ENCODE measurements at places on chromosomes 2 and 18. TPM values are rescaled to one million over a fixed set of nuclear protein-coding genes. Genes with fewer than 3 reads are reported as not detected.

- H3K36me3 ChIP-seq, result no peaks in the 10 kb centered on the region
- no peak overlapping the region for H3K4me3 ChIP-seq
- no peak overlapping the region for H3K27ac ChIP-seq
- DNase-seq, result no peak
Observed at GRCh38 chr2:202780514-202781021, 91.0 kb downstream of the ICA1L start.

DNA sequence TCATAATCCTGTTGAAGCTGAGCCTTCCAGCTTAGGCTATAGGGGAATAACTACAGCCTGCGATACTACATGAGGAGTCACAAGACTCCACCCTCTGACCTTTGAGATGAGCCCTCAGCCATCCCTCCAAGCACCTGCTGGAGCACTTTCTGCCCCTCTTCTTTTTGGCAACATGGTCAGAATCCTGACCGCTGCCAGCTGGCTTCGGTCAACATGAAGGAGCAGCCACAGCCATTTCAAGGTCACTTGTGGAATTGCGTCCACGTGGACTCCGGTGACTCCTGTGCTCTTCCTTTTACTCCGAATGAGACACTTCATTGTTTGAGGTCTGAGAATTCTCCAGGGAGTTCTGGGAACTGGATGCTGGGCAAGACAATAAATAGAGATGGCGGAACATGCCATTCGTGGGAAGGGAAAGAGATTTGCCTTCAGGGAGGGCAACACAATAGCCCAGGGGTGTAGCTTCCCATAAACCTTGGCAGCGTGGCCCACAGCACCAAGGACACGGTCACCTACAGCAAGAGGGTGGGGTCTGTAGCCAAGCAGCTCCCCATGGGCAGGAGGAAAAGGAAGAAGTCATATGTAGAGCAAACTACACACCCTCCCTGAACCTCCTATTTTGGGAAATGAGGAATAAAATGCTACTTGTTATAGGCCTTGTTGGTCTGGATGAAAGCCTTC lies 73.3 kb upstream of the PPP1CB start:
- H3K27me3 ChIP-seq, result no peaks in the 10 kb centered on the region
- DNase-seq, result no peak
- no peak overlapping the region for H3K27ac ChIP-seq
- H3K4me3 ChIP-seq, result no peak overlapping the region
- H3K4me1 ChIP-seq, result peaks cover 14% of the 10 kb centered on the region

The BCL11A gene
- total RNA-seq, result 11.6 TPM

The PDE11A gene
- total RNA-seq, result 2.2 TPM

DNA sequence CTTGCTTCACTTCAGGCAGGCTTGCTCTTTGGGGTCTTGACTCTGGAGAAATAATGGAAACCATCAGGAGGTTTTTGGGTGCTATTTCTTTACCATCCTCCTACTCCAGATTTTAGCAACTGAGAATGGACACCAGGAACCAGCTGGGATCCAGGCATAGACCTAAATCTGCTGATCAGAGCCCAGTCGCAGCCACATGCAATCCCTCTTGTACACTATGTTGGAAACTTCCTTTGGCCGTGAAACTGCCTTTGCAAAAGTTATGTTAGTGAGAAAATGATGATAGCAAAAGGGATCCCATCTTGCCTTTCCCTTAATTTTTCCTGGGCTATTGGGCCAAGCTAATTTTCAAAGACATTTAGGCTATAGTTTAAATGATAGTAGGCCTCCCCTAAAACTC lies 158.8 kb upstream of the ARL4C start:
- no peak for DNase-seq
- H3K36me3 ChIP-seq, result no peaks in the 10 kb centered on the region

GRCh38 chr18:43380104-43380672 lies 102.9 kb upstream of the SYT4 start:
- no peaks in the 10 kb centered on the region for H3K27me3 ChIP-seq
- H3K36me3 ChIP-seq, result no peaks in the 10 kb centered on the region
- no peak for DNase-seq
- H3K4me3 ChIP-seq, result no peak overlapping the region
- no peaks in the 10 kb centered on the region for H3K4me1 ChIP-seq

The STAT4 gene
- total RNA-seq, result 6.1 TPM

- no peak for DNase-seq
- H3K27me3 ChIP-seq, result no peaks in the 10 kb centered on the region
- no peak overlapping the region for H3K27ac ChIP-seq
- H3K4me1 ChIP-seq, result no peaks in the 10 kb centered on the region
- no peak overlapping the region for H3K4me3 ChIP-seq
- no peaks in the 10 kb centered on the region for H3K36me3 ChIP-seq
Observed at GRCh38 chr2:67544286-67544685, 147.2 kb downstream of the ETAA1 start.

The CRYGD gene
- not detected for total RNA-seq

DNA sequence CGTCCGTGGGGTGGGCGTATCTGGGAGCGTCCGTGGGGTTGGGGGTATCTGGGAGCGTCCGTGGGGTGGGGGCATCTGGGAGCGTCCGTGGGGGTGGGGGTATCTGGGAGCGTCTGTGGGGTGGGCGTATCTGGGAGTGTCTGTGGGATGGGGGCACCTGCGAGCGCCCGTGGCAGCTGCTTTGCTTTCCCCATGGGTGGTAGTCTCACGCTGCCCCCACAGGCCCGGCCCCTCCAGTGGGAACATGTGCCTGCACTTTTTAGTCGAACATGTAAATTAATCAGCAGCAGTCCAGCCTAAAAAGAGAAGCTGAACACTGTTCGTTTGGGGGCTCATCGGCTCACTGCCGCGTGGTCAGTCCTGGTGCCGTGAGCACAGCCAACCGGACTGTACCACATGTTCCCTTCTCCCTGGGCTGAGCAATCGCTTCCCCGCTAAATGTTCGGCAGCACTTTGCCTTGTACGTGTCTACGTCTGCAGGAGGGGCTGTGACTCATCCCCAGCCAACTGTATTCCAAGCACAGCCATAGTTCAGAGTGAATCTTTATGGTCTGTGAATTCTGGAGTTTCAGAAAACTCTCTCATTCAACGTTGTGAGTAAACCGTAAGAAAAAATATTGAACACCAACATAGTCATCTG lies 271.5 kb downstream of the AGAP1 start:
- H3K36me3 ChIP-seq, result no peaks in the 10 kb centered on the region
- H3K4me3 ChIP-seq, result no peak overlapping the region
- H3K27ac ChIP-seq, result no peak overlapping the region
- no peaks in the 10 kb centered on the region for H3K4me1 ChIP-seq
- peak; percentile 58 for DNase-seq

- no peak overlapping the region for H3K27ac ChIP-seq
- no peak overlapping the region for H3K4me3 ChIP-seq
- no peaks in the 10 kb centered on the region for H3K27me3 ChIP-seq
- peaks cover 9% of the 10 kb centered on the region for H3K4me1 ChIP-seq
Observed at GRCh38 chr2:96408616-96409015, 73.0 kb downstream of the NCAPH start.

The PIEZO2 gene
- total RNA-seq, result 77.5 TPM

GRCh38 chr2:221606424-221606823 lies 34.3 kb upstream of the EPHA4 start:
- no peak overlapping the region for H3K4me3 ChIP-seq
- no peak for DNase-seq
- no peak overlapping the region for H3K27ac ChIP-seq
- no peaks in the 10 kb centered on the region for H3K27me3 ChIP-seq
- no peaks in the 10 kb centered on the region for H3K36me3 ChIP-seq
- no peaks in the 10 kb centered on the region for H3K4me1 ChIP-seq

GRCh38 chr2:27967076-27967475 lies 76.5 kb downstream of the BABAM2 start:
- H3K27ac ChIP-seq, result peak overlapping the region; percentile 48
- no peaks in the 10 kb centered on the region for H3K36me3 ChIP-seq
- no peaks in the 10 kb centered on the region for H3K4me1 ChIP-seq
- no peak overlapping the region for H3K4me3 ChIP-seq
- DNase-seq, result no peak
- H3K27me3 ChIP-seq, result no peaks in the 10 kb centered on the region

- no peaks in the 10 kb centered on the region for H3K36me3 ChIP-seq
- peak overlapping the region; percentile 44 for H3K27ac ChIP-seq
- DNase-seq, result peak; percentile 92
- H3K4me1 ChIP-seq, result peaks cover 4% of the 10 kb centered on the region
- H3K4me3 ChIP-seq, result no peak overlapping the region
Observed at GRCh38 chr18:27605107-27605834, 420.2 kb upstream of the CHST9 start.

The PDE1A gene
- total RNA-seq, result 4.7 TPM

- no peak overlapping the region for H3K27ac ChIP-seq
- DNase-seq, result no peak
- H3K4me1 ChIP-seq, result peaks cover 10% of the 10 kb centered on the region
- H3K36me3 ChIP-seq, result no peaks in the 10 kb centered on the region
Observed at GRCh38 chr2:176182671-176183070, 5.8 kb upstream of the HOXD1 start.

DNA sequence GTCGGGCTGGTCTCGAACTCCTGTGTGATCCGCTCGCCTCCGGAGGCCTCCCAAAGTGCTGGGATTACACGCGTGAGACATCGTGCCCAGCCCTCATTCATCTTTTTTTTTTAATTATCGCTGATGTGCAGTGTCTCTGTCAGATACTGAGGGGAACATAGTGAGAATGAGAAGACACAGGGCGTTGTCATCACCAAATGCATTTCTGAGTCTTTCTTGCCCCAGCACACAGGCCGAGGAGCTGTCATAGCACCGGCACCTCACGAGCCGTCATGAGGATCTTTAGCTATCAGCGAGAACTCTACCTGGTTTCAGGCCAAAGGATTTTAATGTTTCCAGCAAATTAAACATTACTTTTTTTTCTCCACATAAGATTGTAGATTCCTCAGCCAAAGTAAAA lies 548.0 kb upstream of the SOX11 start:
- no peaks in the 10 kb centered on the region for H3K4me1 ChIP-seq
- no peaks in the 10 kb centered on the region for H3K27me3 ChIP-seq
- H3K4me3 ChIP-seq, result no peak overlapping the region
- H3K27ac ChIP-seq, result no peak overlapping the region

DNA sequence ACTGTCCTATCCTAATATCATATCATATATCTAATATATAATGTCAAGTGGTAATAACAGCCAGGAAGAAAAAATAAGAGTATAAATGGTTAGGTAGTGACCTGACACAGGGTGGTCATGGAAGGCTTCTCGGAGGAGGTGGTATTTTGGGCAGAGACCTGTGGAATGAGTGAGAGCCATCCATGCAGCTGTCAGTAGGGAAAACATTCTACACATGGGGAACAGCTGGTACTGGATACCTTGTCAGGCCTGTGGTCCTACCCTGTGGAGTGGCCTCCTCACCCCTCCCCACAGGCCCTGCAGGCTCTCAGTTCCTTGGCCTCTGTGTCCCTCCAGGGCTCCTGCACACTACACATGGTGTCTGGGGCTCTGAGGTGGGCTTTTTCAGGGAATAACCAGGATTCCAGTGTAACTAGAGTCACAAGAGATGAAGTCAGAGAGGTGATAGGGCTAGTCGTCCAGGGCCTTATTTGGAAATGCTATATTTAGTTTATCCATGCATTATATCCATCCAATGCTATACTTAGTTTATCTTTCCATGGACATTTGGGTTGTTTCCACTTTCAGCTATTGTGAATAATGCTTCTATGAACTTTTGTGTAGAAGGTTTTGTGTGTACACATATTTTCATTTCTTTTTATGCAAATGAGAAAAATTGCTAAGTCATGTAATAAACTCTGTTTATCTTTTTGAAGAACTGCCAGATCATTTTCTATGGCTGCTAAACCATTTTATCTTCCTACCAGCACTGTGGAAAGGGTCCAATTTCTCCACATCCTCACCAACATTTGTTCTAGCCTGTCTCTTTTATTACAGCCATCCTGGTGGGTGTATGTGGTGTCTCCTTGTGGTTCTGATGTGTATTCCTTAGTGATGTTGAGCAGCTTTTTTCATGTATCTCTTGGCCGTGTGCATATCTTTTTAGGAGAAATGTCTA lies 75.6 kb downstream of the TPGS2 start:
- no peaks in the 10 kb centered on the region for H3K36me3 ChIP-seq
- H3K4me3 ChIP-seq, result no peak overlapping the region
- H3K27ac ChIP-seq, result no peak overlapping the region

GRCh38 chr2:46973673-46974072 lies 58.1 kb upstream of the MCFD2 start:
- H3K4me1 ChIP-seq, result no peaks in the 10 kb centered on the region
- no peak overlapping the region for H3K4me3 ChIP-seq
- no peaks in the 10 kb centered on the region for H3K36me3 ChIP-seq
- DNase-seq, result no peak
- H3K27me3 ChIP-seq, result no peaks in the 10 kb centered on the region

- no peak for DNase-seq
- H3K4me1 ChIP-seq, result peaks cover 5% of the 10 kb centered on the region
- no peak overlapping the region for H3K27ac ChIP-seq
- no peaks in the 10 kb centered on the region for H3K27me3 ChIP-seq
- H3K36me3 ChIP-seq, result no peaks in the 10 kb centered on the region
Observed at GRCh38 chr2:176533505-176534193, 264.4 kb downstream of the MTX2 start.

The ARHGEF4 gene
- 17.8 TPM for total RNA-seq

- H3K4me3 ChIP-seq, result no peak overlapping the region
- H3K27ac ChIP-seq, result no peak overlapping the region
- H3K4me1 ChIP-seq, result no peaks in the 10 kb centered on the region
Observed at GRCh38 chr18:50311650-50312049, 24.2 kb upstream of the CXXC1 start.

Measured in hepatocyte (in vitro differentiated cells).